Renal pelvis (tissue), 12 donors: ENCODE measurements at places on chromosomes 4 and X. TPM values are rescaled to one million over a fixed set of nuclear protein-coding genes. Genes with fewer than 3 reads are reported as not detected.
A peak's percentile ranks its signal among the peaks of the same experiment; 100 is the strongest.

The MAGEB1 gene
- not detected for polyA plus RNA-seq

The SLC10A6 gene
- 0.19 TPM for polyA plus RNA-seq

The PCDH19 gene
- polyA plus RNA-seq, result 2.8 TPM

The CT45A1 gene
- not detected for polyA plus RNA-seq

DNA sequence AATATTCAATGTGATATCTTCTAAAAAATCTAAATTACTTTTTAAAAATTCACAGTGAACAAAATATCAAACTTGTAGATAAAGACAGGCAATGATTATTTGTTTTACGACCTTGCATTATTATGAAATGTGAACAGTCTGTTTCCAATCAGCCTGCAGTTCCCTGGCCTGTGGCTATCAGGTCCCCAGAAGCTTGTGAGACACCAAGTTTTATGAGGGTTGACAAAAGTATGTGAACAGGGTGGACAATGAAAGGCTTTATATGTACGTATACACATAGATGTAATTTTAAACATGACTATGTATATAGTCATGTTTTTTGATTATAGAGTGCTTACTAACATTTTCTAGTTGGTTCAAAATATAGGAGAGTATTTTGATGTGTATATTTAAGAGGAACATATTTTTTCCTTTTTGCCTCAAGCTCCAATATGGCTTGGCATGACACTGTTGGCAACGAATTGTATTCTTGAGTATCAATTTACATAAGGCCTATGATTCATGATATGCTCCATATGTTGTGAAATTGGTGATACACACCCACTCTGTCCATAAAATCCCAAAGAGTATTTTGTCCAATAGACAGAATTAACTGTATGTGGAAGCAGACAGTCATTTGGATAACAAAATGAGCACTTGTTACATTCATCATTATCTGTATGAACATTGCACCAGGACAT lies 55.7 kb downstream of the BTC start:
- no peak for DNase-seq

GRCh38 chr4:8041172-8041571 lies 101.5 kb upstream of the AFAP1 start:
- no peak for DNase-seq

- no peak for DNase-seq
Observed at GRCh38 chrX:22090181-22090580, 58.1 kb downstream of the PHEX start.

DNA sequence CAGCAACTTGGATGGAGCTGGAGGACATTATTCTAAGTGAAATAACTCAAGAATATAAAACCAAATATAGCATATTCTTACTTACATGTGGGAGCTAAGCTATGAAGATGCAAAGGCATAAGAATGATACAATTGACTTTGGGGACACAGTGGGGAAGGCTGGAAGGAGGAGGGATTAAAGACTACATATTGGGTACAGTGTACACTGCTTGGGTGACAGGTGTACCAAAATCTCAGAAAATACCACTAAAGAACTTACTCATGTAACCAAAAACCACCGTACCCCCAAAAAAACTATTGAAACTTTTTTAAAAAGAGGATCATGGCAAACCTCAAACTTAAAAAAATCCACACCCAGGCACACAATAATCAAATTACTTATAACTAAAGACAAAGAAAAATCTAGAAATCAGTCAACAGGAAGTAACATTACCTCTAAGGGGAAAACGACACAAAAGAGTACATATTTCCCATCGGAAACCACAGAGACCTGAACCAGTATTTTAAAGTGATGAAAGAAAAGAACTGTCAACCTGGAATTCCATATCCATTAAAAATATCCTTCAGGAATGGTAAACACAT lies 241.8 kb downstream of the PRDM5 start:
- no peak for DNase-seq

GRCh38 chr4:127505203-127505602 lies 127.6 kb upstream of the INTU start:
- DNase-seq, result peak; percentile 48

- DNase-seq, result no peak
Observed at GRCh38 chrX:152918707-152919106, 20.8 kb downstream of the ZNF185 start.
